ENCODE measurements at places on chromosomes 7 and 10. TPM values are rescaled to one million over a fixed set of nuclear protein-coding genes. Genes with fewer than 3 reads are reported as not detected.

Gene ADARB2
- total RNA-seq, result 1.3 TPM

Gene MMP21
- 0.13 TPM for total RNA-seq

Gene CDHR3
- 26.5 TPM for total RNA-seq

Gene ZPBP
- not detected for total RNA-seq

Gene VOPP1
- 30.4 TPM for total RNA-seq

Gene PON1
- total RNA-seq, result not detected

Gene PLXNA4
- 12.2 TPM for total RNA-seq

Gene HOGA1
- 0.62 TPM for total RNA-seq

Gene RAPGEF5
- 24.2 TPM for total RNA-seq

Gene CAV2
- 182 TPM for total RNA-seq

DNA sequence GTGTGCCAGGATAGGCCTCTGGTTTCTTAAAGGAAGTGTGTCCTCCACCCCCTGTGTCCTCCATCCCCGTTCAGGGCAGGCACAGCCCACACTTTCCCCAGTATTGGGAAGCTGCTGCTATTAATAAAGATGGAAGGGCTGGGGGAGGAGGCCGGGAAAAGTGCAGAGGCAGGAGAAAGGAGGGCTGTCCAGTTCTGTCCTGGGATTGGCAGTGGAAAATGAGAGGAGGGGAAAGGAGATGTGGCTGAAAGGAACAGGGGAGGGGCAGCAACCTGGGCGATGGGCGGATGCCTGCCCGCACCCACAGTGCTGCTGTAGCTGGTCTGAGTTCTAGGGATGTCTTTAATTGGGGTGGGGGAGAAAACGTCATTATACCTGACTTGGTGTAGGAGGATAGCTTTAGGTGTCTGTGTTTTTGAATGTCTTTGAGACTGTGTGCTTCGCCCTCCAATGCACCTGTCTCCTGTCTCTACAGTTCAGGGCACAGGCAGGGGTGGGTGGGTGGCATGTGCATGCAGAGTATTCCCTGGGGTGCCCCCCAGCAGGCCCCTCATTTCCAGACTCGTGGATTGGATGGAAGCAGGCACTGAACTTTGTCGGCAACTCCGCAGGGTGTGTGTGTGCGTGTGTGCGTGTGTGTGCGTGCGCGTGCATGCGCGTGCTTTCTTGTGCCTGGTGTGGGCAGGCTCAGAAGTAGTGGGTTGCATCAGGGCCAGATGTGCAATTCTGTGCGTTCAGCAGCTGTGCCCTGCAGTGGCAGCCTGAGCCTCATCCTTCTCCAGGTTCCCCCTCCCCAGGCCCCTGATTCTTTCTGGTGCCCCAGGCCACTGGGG, 2.5 kb downstream of the TRIM8 start:
- no peak for ATAC-seq

DNA sequence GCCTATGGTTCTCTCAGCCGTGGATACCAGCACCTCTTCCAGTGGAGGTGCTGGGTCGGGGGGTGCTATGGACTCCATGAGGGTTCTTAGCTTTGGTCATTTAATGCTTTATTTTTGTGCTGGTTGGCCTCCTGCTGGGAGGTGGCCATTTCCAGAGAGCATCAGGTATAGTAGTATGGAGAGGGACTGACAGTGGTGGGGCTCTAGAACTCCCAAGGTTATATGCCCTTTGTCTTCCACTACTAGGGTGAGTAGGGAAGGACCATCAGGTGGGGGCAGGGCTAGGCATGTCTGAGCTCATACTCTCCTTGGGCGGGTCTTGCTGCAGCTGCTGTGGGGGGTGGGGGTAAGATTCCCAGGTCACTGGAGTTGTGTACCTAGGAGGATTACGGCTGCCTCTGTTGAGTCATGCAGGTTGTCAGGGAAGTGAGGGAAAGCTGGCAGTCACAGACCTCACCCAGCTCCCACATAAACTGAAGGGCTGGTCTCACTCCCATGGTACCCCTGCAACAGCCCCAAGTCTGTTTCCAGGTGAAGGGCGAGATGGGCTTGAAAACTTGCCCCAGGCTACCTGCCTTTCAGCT, 763.2 kb upstream of the LRRTM3 start:
- no peak for ATAC-seq

DNA sequence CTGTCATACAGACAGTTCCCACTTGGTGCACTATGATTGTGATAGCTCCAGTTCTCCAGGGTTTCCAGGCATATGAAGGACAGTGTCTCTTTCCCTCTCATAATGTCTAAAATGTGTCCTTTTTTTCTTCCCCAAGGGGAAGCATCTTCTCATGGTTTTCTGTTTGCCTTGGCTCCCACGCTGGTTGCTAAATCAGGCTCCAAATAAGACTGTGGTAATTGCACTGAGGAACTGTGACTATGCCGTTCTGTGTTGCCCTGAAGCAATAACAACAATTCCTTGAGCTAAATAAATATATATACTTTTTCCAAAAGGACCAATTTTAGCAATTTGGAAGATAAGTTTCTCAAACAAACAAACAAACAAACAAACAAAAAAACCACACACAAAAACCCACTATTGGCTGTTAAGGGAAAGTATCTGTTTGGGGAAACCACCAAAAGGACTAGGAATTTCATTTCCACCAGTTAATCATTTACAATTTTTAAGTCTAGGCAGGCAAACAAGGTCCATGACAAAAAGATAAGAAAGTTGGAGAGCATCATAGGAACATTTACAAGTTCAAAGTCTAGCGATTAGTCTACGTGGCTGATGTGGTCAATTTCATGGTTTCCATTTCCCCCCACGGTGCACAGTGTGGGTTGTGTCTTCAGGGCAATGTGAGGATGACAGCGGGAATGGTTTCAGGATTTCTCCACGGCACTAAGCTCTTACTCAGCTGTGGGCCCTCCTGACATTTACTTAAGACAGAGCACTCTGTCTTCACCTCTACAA, 62.4 kb downstream of the THNSL1 start:
- no peak for ATAC-seq

GRCh38 chr7:32323712-32324111, 166.5 kb downstream of the LSM5 start:
- no peak for ATAC-seq

- no peak for ATAC-seq
These were observed 1.4 kb downstream of the TCERG1L start for GRCh38 chr10:131310142-131310541.

DNA sequence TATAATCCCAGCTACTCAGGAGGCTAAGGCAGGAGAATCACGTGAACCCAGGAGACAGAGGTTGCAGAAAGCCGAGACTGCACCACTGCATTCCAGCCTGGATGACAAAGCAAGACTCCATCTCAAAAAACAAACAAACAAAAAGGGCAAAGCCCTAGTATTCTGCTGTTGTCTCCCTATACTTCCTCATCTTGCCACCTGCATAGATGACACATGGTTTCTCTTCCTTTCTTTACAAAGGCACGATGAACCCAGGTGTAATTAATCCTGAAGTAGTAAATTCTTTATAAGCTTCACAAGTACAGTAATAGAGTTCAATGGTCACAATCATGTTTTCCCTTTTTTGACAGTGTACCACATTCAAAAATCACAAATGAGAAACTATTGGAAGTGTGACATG, 9.8 kb upstream of the ZNF727 start:
- ATAC-seq, result no peak

DNA sequence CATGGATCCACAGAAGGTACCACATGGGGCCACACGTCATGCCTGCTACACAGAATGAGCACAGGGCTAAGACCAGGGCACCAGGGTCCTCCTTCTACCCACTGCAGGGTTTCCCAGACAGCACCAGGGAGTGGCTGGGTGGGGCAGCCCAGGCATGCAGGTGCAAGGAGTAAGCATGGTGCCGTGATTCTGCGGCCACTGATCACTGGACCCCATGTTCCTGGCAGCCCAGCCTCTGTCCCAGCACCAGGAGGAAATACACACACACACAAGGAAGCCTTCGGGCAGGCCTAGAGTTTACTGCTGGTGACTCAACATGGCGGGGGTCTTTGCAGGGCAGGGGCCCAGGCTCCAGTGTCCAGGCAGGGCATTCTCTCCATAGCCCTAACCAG, 13.9 kb downstream of the ATP6V1F start:
- ATAC-seq, result no peak

- no peak for ATAC-seq
These were observed 18.6 kb downstream of the FGFR2 start for GRCh38 chr10:121579656-121580055.

GRCh38 chr7:25134358-25135010, 9.4 kb upstream of the CYCS start:
- ATAC-seq, result no peak

DNA sequence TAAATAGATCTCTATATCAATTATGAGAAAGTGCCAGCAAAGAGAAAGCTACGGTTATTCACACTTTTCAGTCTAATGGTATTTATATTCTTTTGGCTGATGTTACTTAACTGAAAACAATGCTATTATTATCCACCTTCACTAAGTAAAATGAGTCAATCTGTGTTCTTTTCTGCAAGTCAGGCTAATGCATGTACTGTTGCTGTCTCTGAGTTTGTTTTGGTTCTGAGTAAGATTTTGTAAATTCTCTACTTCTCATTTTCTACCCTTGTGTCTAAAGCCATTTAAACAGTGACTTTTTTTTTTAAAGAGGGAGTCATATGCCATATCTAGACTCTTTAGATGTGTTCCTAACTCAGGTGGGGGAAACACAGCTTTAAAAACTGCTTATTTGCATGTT, 7.5 kb downstream of the VWC2 start:
- ATAC-seq, result no peak

DNA sequence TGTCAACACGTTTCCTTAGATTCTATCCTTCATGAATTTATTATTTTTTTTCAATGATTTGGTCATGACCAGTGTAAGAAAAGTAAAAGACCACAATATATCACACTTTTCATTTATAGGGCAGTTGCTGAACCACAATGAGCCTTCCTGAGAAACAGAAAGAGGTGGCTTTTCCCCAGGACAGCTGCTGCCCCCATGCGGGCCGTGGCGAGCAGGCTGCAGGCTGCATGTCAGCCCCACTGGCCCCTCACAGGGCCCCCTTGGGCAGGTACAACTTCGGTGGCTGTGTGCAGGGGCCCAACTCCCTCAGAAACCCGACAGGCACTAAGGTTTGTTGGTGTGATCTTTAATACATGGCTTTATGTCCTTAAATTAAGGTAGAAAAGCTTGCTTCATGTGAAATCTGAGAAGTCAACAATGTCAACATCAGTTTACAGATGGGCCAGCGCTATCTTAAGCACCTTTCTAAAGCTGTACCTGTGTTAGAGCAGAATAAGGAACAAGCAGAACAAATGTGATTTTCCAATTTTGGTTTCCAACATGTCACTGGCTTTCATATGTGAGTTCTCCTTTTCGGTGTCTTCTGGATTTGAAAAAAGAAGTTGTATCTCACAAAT, 10.6 kb downstream of the BEND7 start:
- ATAC-seq, result no peak

GRCh38 chr7:3336042-3336665, 35.1 kb downstream of the SDK1 start:
- ATAC-seq, result no peak

DNA sequence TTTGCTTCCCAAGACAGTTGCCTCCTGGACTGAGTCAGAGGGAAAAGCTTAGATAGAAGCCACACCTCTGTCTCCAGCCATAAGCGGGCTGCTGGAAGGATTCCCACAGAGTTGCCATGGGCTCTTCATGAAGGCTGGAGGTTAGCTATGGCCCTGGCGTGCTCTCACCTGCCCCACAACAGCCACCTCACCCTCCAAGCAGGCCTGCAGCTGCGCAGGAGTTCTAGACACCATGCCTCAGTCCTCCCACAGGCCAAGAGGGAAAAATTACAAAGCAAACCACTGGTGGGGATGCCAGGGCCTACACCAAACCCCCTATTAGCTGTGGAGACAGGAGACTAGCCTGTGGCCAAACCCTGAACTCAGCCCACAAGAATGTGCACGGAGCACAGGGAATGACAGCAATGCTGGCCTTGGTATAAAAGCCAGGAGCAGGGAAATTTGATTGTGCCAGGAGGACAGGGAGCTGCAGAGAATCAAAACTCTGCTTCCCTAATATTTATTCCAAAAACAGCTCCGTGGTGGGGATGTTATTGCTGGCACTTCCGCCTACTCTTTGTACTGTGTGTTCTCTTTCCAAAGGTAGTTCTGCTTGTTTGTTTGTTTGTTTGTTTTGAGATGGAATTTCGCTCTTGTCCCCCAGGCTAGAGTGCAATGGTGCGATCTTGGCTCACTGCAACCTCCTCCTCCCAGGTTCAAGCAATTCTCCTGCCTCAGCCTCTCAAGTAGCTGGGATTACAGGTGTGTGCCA, 60.3 kb upstream of the STK17A start:
- no peak for ATAC-seq

- no peak for ATAC-seq
These were observed 87.8 kb downstream of the ABCC2 start for GRCh38 chr10:99870123-99870730.

DNA sequence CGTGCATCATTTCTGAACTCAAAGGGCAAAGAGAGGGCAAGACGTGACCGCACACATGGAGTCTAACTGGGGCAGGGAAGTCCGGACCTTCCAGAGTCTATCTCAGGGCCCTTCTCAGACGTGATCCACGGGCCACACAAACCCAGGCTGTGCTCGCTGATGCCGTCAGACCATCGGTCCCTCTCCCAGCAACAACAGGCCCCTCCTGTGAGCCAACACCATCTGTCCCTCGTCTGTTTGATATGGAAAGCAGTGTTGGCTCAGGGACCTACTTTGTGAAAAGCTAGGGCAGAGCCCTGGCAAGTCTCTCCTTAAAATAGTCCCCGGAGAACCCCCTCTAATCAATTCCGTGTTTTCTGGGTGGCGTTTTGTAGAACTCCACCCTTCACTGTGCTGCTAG, 208.8 kb downstream of the TCERG1L start:
- no peak for ATAC-seq

DNA sequence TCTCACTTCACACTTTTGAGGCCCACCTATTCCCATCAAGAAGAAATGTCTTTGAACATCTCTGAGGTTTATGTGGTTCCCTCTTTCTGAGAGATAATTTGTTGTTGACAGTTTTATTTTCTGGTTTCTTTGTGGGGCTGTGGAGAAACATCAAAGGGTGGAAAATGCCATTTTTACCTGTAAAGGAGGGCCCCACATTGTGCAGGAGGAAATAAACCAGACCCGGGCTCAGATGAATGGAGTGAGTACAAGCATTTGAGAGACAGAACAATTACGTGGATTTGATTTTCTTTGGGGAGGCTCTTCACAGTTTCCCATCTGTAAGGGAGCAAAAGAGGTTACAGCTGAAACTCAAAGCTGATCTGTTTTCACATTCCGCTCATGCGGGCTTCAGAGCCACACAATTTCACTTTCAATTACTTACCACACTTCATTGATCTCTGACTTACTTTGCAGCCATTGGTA, 29.8 kb downstream of the ITPRIP start:
- ATAC-seq, result no peak

GRCh38 chr7:42285383-42285824, 48.4 kb upstream of the GLI3 start:
- ATAC-seq, result no peak

Measured in gastroesophageal sphincter (tissue), 4 donors.